ENCODE measurements at places on chromosomes 11 and 22. TPM values are rescaled to one million over a fixed set of nuclear protein-coding genes. Genes with fewer than 3 reads are reported as not detected.

- no peak for DNase-seq
Measured at GRCh38 chr22:17692841-17693240, 54.3 kb downstream of the BCL2L13 start.

The RPUSD4 gene
- 58.2 TPM for total RNA-seq

- DNase-seq, result no peak
Measured at GRCh38 chr11:8015753-8016239, 28.7 kb downstream of the EIF3F start.

The SUSD2 gene
- 0.93 TPM for total RNA-seq

DNA sequence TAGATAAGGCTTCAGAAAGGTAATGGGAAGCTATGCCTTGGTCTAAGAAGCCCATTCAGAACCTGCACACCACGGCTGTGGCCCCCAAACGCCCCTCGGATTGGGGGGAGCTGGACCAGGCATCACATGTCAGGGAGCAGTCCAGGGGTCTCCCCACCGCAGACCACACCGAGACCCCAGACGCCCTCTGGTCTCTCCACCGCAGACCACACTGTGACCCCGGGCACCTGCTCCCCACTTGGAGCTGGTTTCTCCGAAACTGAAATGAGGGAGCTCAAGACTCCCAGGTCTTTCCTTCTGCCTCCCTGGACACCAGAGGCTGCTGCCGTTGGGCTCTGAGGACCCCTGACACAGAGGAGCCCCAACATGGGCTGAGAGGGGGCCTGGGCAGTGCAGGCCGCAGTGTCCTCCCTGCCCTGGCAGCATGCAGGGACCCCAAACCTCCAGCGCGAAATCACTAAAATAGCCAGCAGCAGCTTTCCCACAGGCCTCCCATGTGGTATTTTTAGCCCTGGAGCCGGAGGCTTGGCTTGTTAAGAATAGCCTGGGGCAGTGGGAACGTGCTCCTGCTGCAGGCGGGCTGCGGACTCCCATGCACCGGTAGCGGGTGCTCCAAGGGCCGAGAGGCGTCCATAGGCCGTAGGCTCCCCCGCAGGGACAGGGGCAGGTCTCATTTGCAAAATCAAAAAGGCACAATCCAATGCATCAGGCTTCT is 7.7 kb downstream of the LINC01488 start:
- no peak for DNase-seq

DNA sequence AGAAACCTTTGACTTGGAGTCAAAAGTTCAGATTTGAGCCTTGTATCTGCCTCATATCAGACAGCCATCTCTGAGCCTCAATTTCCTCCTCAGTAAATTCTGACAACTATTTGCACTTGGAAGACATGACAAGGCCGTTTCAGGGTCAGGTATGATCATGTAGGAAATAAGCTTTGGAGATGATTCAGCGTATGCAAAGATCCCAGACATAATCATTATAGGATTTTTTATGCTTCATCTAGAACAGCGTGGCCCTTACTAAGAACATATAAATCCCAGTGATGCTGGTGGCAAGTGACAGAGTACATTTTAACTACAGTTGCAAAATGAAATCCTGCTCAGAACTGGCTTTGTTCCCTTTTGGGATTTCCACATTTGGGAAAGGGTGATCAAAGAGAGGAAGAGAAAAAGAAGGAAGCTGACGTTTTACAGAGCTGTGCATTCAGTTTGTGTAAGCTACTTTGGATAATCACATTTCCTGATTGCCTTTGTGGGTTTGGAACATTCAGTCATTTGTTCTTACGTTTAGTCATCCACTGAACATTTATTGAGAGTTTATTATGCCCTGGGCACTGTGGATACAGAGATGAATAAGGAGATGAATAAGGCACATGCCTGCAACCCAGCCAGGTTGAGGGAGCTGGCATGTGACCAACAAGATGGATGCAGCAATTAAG is 81.9 kb upstream of the HEPHL1 start:
- DNase-seq, result no peak
